ENCODE measurements at places on chromosomes 2 and 18. TPM values are rescaled to one million over a fixed set of nuclear protein-coding genes. Genes with fewer than 3 reads are reported as not detected.

PROKR1 gene
- total RNA-seq, result not detected

DNA sequence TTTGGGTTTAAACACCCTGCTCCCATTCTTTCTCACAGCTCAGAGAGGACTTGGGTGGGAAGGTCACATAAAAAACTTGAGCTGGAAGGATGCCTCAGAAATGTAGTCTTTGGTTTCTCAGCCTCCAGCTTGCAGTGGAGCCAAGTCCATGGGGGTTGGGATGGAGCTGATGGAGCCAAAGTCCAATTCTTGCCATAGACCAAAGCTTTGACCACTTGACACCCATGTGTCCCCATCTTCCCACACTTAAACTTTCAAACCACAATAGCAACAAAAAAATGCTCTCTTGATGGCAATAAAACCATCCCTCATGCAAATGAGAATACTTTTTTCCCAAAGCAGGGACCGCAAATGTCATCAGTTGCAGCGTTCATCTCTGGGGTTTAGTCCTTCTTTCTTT, 14.7 kb upstream of the DAW1 start:
- DNase-seq, result no peak

DNA sequence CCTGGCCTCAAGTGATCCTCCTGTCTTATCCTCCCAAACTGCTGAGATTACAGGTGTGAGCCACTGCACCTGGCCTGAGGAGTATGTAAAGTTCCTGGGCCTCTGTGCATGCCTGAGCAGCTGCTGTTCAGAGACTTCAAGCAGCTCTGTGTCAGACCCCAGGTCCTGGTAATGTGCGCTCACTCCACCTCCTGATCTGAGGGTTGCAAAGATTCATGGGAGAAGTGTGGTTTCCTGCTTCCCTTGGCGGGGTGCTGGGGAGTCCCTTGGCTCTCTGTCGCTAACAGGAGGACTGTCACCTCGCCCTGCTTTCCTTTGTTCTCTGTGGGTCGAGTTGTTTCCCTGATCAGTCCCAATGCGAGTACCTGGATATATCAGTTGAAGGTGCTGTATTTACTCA, 8.6 kb upstream of the IL36A start:
- DNase-seq, result no peak

GRCh38 chr2:105674859-105675541, 69.7 kb upstream of the NCK2 start:
- no peak for DNase-seq

DNA sequence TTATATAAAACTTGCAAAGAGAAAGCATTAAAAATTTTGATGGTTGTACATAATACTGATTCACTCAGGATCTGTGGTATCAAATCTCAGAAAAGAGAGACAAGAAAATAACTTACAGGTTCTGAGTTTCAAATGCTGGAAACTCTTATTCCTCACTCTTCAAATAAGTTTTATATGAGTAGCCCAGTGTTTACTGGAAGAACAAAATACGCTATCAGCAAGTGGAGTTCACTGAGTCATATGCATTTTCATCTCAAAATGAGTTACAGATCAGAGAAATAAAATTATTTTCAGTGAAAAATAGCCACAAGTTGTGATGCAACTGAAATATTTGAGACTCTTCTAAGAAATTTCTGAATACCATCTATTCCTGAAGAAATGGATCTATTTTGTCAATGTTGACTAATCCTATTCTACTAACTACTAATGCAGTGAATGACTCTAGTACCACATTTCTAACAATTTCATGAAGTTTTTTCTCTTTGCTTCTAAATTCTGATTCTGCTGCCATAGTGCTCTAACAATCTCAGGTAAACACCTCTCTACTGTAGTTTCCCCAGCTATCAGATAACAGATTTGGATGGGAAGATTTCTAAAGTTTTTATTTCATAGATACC, 391.7 kb downstream of the ZEB2 start:
- DNase-seq, result no peak

CGREF1 gene
- 2.1 TPM for total RNA-seq

- no peak for DNase-seq
These were observed 6.8 kb upstream of the LAMA3 start for GRCh38 chr18:23682472-23682871.

Data from SJSA1 (cell line).